ENCODE measurements at places on chromosomes 6 and 20. TPM values are rescaled to one million over a fixed set of nuclear protein-coding genes. Genes with fewer than 3 reads are reported as not detected.
A peak's percentile ranks its signal among the peaks of the same experiment; 100 is the strongest.

DNA sequence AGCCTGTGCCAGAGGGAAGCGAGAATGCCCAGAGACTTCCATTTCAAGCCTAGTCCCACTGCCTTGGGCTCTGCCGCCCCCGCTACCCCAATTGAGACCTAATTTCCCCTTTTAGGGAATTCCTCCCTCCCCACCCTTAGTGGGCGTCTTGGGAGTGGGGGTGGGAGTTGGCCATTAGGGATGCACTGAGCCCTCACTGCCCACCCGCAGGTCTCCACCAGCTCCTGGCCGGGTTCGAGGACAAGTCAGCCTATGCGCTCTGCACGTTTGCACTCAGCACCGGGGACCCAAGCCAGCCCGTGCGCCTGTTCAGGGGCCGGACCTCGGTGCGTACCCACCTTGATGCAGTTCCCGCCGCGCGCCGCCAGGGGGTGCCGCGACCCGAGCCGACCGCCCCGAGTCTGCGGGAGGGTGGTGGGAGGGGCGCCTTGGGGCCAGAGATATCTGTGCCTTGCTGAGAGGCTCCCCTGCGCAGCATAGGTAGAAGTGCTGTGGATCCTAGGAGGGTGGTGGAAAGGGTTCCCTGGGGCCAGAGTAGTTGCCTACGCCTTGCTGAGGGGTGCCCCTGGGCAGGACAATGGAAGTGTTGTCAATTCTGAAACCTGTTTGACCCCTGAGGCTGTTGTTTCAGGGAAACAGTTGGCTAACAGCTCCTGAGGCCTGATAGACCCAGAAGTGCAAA lies 9.2 kb downstream of the ITPA start:
- peak; percentile 66 for DNase-seq

Gene FERMT1
- 0.39 TPM for total RNA-seq

DNA sequence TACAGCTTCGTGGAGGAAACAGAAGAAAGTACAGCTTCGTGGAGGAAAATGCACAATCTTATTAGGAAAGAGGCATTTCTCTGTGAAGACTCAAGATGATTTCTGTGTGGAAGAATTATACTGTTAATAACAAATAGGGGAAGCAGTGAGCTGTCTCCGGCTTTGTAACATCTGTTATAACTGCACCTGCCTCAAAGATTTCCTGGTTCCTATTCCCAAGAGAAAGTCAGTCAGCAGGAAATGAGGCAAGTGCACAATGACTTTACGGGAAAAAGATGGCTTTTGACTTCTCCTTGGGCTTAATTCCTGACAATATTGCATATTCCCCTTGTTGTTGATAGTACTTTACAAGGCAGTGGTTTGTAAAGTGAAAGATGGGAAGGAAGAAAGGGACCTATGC lies 538.5 kb downstream of the BMP2 start:
- DNase-seq = no peak

DNA sequence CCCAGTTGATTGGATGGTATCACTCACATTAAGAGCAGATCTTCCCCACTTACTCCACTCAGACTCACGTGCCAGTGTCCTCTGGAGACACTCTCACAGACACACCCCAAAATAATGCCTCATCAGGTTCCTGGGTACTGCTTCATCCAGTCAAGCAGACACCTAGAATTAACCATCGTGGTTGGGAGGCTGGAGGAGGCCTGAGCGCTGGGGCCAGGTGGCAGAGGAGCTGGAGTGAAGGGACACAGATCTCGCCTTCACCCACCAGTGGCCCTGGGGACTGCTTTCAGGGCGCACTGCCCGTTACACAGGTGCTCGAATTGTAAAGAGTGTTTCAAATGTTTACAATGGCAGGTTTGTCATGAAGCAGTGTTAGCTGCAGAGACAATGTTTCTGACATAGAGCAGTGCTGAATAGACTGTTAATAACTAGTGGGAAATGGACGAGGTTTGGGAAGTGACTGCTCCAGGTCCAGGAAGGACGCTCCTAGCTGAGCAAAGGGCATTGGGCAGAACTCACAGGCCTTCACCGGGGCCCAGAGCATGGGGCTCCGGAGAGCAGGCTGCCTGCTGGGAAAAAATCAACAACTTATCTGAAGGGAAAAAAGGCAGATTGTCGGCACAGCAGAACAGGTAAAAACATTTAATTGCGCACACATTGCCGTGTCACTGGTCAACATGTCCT lies 38.4 kb downstream of the TMEM242 start:
- no peak for DNase-seq

Gene TNNC2
- not detected for total RNA-seq

Gene FGD2
- 19.9 TPM for total RNA-seq

DNA sequence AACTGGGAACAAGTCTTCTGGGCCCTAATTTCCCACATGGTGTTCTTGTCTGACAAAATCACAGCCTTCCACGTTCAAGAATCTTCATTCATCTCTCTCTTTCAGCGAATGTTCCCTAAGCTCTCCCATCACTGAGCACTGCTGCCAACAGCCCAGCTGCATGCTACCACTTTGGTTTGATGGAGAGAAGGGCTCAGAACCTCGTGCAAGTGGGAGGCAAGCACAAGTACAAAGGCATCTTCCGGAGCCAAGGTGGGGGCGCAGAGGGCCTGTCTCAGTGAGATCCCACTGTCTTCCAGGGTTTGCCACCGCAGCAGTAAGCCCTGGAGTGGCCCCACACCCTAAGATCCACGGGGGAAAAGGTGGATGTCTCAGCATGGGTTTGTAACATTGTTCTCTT lies 17.2 kb downstream of the DLL1 start:
- no peak for DNase-seq

- no peak for DNase-seq
These were observed 24.4 kb downstream of the PLCB1 start for GRCh38 chr20:8156235-8157079.

DNA sequence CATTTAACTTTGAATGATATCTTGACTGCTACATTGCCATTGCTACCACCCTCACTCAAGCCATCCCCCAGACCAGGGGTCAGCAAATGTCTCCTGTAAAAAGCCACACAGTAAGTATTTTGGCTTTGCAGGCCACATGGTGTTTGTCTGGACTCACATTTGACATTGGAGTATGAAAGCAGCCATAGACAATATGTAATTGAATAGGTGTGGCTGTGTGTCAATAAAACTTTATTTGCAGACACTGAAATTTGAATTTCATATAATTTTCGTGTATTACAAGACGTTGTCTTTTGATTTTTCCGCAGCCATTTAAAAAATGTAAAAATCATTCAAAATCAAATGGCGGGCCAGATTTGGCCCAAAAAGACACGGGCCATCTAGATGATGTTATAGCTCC lies 36.3 kb upstream of the OCSTAMP start:
- DNase-seq = no peak

GRCh38 chr20:9711872-9712271 lies 127.0 kb downstream of the PAK5 start:
- no peak for DNase-seq

Gene MATN4
- total RNA-seq = 0.69 TPM

DNA sequence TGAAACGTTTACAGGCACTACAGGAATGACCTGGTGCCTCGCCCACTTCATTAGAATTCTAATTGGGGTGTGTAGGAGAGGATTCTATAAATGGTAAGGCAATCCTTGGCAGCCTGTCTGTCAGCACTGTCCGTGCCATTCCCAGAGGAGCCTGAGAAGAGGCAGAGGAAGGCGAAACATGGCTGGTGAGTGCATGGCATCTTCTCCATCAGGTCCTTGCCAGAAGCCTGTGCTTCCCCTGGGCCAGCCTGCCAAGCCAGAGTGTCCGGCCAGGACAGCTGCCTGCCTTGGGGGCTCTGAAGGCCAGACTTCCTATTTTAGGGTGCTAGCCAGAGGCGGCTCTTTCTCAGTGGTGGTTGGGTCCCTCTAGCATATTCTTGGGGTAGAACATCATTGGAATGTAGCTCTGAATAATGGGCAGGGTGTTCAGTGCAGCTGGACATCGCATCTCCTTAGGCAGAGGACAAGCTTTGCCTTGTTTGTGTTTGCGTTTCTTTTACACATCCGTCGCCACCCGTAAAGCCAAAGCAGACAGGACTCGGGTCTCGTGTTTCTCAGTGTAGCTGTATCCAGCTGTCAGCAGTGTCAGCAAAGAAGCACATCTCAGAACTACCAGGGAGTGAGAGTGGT lies at the start of gene TGM3:
Gene TGM3, plus strand, starts transcription at position 116 of the 630 bp plus-strand sequence. Its CDS starts 63 bp downstream, at position 179.
- no peak for DNase-seq

- no peak for DNase-seq
These were observed 54.4 kb downstream of the OPRM1 start for GRCh38 chr6:154093231-154094044.

Gene TXNDC5
- 94.7 TPM for total RNA-seq

DNA sequence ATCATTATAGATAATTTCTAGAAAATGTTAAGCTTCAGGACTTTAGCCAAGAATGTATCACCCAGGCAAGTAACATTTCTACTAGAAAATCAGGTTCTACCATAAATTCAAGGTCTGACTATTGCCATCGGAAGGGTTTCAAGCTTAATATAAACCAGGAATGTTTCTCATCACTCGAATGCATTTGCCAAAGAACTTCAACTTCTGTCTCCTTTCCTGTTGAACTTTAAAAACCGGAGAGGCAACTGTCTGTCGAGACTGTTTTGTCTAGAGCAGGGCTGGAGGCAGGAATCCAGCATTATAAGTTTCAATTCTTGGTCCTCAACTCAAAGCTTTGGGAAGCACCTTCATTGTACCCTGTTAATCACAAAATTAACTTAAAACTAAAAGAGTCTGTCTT lies 264.7 kb downstream of the ZNF217 start:
- DNase-seq = no peak

DNA sequence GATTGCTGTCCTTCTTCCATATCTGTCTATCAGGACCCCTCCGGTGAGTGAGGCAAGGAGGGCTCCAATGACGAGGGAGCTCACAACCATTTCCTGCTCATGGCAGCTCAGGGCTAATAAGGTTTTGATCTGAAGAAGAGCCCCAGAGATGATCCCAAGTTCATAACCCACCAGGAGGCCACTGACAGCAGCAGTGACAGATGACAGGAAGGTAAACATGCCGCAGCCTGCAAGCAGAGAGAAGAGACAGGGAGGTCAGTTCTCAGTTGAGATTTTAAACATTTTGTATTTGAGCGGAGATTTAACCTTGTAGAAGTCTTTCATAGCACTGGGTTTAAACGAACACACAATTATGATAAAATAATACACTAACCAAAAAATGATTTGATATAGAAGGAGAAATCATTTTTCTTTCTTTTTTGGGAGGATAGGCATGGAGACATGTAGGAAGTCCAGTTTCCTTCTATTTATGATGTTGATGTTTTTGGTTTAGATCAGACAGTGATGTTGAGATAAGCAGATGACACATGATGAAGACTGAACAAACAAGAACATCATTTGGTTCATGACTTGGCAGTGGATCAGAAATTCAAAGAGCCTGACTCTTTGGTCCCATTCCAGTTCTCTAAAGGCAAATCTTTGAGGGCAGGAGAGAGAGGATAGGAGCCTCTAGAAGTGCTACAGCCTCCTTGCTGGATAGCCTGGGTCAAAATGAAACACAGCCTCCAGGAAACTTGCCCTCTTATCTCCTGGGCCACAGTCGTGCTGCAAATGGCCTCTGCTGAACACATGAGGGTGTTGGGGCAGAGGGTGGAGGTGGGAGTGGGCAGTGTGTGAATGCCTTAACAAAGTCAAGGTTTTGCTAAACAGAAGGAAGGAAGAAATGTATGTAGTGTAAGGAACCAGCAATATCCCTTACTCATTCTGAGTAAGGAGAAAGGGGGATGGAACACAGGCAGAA lies 22.6 kb downstream of the SLC2A12 start:
- no peak for DNase-seq

DNA sequence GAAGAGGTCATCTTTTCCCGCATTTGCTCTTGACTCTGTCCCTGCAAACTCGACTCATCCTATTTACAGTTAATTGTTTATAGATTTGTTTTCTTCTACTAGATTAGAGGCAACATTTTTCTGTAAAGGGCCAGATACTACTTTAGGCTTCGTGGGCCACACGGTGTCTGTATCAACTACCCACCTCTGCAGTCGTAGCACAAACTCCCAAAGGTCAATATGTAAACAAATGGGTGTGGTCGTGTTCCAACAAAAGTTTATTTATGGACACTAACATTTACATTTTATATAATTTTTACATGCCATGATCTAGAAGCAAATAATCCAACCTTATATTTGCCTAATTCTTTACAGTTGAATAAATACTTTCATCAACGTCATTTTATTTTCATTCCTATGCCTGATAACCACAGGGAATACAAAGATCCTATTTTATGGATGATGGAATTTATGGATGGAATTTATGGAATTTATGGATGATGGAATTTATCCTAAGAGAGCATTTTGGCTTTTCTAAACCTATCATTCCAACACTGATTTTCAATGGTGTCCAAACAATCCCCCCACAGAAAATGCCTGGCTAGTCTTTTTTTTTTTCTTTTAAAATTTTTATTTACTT lies 232.8 kb downstream of the MYLK4 start:
- no peak for DNase-seq

- no peak for DNase-seq
These were observed 107.0 kb downstream of the VEGFA start for GRCh38 chr6:43877036-43877435.

GRCh38 chr6:44438827-44439226 lies 51.3 kb downstream of the CDC5L start:
- no peak for DNase-seq

Gene PNPLA1
- total RNA-seq = 0.23 TPM

GRCh38 chr6:12957321-12958051 lies 240.9 kb downstream of the PHACTR1 start:
- DNase-seq = peak; percentile 90

Gene SRSF12
- 1.9 TPM for total RNA-seq

Gene MAFB
- 55.0 TPM for total RNA-seq

- DNase-seq = peak; percentile 81
These were observed 75.2 kb downstream of the OR2B2 start for GRCh38 chr6:27836783-27837624.

GRCh38 chr20:53662595-53662994 lies 69.0 kb upstream of the ZNF217 start:
- DNase-seq = no peak

- DNase-seq = no peak
These were observed 681 bp downstream of the DIDO1 start for GRCh38 chr20:62925420-62926228.

Gene DOK5
- total RNA-seq = 13.3 TPM

GRCh38 chr20:8394308-8394945 lies 262.4 kb downstream of the PLCB1 start:
- no peak for DNase-seq

DNA sequence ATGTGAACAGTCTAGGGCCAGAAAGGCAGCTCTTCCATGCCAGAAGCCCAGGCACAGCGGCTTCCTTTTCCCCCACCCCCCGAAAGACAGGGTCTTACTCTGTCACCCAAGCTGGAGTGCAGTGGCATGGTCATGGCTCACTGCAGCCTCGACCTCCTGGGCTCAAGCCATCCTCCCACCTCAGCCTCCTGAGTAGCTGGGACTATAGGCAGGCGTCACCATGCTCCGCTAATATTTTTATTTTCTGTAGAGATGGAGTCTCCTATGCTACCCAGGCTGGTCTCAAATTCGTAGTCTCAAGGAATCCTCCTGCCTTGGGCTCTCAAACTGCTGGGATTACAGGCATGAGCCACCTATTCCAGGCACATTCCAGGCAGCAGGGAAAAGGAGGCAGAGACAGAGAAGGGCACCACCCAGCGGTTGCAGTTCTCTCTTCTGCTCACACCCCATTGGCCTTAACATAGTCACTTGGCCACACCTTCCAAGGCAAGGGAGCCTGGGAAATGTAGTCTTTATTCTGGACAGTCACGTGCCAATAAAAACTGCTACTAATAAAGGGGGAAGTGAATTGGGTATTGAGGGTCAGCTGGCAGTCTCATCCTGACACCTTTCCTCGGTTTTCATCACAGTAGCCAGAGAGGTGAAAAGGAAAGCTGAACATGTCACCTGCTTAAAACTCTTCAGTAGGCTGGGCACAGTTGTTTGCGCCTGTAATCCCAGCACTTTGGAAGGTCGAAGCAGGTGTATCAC lies 205.9 kb downstream of the ZMYND8 start:
- DNase-seq = peak; percentile 78

Gene RSPO3
- 12.5 TPM for total RNA-seq

- no peak for DNase-seq
These were observed 401 bp upstream of the TNFRSF21 start for GRCh38 chr6:47310131-47310480.

Data from aorta (tissue), 5 donors.